ENCODE measurements at places on chromosomes 1 and 21.

DNA sequence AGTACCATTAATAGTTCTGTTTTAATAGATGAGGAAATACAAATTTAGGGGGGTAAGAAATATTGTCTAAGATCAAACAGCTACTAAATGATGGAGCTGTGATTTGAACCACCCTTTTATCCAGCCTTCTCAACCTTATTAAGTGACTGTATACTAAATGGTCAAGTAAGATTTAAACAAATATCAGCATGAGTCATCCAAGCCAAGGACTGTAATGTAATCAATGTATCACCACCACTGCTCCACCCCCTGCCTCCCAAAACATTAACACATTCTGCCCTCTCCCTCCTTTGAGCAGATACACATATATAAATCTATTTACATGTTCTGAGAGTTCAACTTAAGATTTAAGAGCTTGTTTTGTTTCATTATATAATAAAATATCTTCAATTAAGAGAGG, 58.9 kb downstream of the LRRC40 start:
- no peak for DNase-seq

GRCh38 chr1:8510041-8510823, 192.3 kb downstream of the SLC45A1 start:
- peak; percentile 82 for DNase-seq

DNA sequence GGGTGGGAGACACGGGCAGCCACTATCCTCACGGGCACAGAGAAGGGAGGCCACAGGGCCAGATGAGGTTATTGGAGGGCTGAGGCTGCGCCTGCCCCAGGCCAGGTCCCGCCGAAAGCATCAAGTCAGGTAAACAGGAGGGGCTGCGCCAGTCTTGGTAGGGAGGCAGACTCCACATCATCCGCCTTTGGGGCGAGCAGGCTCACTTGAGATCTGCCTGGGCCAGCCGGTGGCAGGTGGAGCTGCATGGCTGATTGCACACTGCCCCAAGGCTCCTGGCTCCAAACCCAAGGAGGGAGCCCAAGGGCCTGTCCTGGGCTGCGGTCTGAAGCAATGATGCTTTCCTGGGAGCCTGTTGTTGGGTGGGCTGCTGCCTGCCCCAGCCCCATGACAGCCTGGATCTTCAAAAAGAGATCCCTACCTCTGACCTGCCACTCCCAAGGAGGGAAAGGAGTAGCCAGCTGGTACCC, 4.6 kb downstream of the SMIM1 start:
- DNase-seq: no peak

DNA sequence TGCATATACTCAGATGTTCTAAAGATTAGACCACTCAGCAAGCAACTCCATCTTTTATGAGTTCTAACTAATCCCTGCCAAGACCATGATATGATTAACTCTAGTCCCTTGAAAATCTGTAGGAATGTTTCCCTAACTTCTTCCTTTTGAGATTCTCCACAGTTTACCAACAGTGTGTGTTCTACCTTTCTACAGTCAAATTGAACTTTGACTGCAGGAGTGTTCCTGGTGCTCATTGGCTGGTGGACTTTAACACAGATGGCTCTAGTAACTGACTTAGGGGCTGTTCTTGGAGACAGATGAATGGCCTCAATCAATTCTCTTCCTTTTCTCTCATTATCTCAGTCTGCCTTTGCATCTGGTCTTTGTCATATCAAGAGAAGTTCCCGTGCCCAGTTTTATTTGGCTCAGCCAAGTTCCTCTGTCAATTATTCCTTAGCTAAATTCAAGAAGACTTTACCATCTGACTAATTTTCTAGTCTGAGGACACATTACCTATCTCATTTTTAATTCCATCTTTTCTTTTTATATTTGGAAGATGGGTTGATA, 643.9 kb upstream of the CAMK1G start:
- DNase-seq: no peak

GRCh38 chr1:56404561-56405030, 174.8 kb downstream of the PLPP3 start:
- no peak for DNase-seq

GRCh38 chr1:29849038-29849750, 612.9 kb downstream of the PTPRU start:
- peak; percentile 63 for DNase-seq

- DNase-seq: no peak
Observed at GRCh38 chr21:28699186-28699585, 293.5 kb downstream of the LTN1 start.

Measured in suppressor macrophage treated with lipopolysaccharide for 4 hours (primary cell).